ENCODE measurements at places on chromosomes 3 and 15.

DNA sequence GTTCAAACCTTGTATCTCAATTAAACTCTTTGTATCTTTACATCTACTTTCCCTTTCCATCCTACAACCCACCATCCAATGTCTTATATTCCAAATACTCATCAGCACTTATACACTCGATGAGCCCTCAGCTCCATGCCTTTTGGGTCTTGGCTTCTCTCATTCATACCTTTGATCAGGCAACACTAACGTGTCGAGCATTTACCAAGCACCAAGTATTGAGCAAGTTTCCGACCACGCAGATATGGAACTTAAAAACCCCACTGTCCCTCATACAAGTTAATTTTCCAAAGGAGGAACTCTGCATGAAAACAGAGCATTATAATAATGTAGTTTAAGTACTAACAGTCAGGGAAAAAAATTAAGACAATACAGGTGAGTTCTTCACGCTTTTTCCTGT is 102.8 kb downstream of the IL1RAP start:
- DNase-seq: no peak

GRCh38 chr3:157059661-157060060 is 100.3 kb downstream of the CCNL1 start:
- no peak for DNase-seq

DNA sequence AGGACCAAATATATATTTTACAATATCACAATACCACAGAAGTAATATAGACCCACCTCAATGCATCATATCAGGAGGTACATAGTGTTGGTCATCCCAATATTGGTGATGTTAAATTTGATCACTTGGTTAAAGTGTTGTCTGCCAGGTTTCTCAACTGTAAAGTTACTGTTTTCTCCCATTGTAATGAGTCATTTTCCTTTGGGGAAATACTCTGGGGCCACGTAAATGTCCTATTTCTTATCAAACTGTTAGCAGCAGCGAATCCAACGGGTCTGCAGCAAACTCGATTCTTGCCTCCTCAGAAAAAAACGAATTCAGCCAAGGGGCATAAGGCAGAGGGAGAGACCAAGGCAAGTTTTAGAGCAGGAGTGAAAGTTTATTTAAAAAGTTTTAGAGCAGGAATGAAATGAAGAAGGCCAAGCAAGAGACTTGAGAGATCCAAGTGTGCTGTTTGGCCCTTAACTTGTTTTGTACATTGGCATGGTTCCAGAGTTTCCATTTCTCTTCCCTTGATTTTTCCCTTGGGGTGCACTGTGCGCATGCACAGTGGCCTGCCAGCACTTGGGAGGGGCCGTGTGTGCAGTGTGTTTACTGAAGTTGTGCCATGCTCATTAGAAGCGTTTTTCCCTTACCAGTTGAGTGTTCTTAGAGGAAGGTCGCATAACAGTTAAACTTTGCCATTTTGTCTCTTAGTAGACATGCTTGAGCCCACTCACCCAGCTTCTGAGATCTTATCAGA is 512.5 kb downstream of the AGBL1 start:
- no peak for DNase-seq

DNA sequence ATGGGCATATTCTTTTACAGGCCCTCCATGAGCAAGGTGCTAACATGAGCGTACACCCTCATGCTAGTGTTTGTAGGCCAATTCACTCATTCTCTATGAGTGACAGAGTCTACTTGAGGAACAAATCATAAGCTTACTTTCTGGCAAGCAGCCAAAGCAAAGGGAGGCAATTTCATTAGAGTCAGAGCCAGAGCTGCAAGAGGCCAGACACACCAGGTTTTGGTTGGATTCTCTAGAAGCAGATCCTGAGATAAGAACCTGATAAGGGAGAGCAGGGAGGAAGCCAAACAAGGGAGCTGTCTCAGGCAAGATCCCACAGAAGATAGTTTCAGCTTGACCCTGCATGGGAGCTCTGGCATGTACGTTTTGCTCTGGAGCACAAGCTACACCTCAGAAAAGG is 214.1 kb upstream of the CTNNB1 start:
- no peak for DNase-seq

DNA sequence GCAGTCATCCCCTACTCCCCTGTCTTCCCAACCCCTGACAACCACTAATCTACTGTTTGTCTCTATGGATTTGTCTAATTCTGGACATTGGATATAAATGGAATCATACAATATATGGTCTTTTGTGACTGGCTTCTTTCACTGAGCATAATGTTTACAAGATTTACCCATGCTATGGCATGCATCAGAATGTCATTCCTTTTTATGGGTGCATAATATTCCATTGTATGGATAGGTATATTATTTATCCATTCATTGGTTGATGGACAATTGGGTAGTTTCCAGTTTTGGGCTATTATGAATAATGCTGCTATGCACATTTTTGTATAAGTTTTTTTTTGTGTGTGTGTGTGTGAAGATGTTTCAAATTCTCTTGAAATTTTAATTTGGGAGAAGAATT is 16.6 kb upstream of the TTBK2 start:
- no peak for DNase-seq

DNA sequence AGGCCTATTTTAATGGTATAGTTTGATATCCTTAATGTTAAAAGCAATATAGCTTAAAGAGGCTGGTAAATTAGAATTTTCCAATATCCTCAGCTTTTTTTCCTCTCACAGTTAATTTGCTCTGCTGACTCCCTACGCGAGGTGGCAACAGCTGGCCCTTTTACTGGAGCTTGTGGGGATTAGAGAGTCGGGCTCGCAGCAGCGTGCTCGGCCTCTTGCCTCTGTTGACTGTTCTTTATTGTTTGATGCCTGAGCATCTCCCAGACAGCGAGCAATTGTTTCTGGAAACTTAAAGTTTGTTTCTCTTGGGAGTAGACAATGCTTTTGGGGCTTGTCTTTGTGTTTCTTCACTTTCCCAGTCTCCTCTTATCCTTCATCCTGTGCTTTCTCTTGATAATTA is 80.8 kb downstream of the OPA1 start:
- DNase-seq: no peak

DNA sequence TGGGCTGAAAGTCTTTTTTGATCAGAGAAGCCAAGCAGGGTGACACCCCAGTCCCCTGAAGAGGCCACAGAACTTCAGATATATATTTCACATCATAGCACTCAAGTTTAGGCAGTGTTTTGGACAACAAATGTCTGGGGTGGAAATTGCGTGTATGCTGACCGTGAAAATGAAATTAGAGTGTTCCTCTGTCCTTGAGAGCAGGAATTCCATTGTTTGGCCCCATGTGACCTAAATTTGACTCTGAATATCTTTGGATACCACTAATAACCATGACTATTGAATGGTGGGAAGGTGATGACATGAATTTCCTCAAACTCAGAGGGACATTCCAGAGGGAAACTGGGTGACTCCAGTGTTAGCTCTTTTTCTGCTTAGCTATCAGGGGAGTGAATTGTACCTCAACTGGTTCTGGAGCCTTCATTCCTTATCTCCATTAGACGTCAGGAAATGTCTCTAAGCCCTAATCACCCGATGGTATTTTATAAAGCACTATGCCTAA is 263.5 kb upstream of the RASGRP1 start:
- no peak for DNase-seq

- peak; percentile 86 for DNase-seq
These were observed 195.1 kb upstream of the ICE2 start for GRCh38 chr15:60673918-60674558.

DNA sequence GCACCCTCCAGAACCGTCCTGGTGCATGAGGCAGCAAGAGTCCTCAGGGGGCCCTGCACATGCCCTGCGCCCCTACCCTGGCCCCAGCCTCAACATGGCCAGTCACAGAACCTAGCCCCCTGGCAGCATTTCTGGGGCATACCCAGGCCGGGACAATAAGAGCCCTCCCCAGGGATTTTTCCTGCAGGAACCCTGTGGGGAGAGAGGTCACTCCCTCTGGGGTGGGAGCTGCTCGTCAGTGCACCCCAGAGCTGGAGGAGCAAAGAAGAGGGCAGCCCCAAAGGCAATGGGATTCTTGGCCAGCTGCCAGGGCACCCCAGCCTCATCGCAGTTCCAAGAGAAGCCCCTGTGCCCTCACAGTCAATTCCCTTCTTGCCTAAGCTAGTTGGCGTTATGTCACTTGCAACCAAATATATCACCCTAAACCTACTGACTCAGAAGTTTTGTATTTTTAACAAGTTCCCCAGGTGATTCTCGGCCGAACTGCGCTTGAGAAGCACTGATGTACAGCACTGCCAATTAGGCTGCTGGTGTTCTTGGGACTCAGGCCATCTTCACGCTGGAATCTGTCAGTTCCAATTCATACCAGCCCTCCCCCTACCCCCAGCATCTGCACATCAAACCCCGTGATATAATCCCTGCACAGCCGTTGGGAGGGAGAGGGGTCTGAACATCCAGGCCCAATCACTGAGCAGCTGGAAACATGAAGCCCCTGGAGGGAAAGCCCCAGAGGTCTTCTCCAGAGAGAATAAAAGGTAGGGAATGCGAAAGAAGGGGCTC is 87.5 kb upstream of the PRR20G start:
- DNase-seq: no peak

- DNase-seq: peak; percentile 62
These were observed 19.1 kb upstream of the TM4SF18 start for GRCh38 chr3:149352556-149352955.

DNA sequence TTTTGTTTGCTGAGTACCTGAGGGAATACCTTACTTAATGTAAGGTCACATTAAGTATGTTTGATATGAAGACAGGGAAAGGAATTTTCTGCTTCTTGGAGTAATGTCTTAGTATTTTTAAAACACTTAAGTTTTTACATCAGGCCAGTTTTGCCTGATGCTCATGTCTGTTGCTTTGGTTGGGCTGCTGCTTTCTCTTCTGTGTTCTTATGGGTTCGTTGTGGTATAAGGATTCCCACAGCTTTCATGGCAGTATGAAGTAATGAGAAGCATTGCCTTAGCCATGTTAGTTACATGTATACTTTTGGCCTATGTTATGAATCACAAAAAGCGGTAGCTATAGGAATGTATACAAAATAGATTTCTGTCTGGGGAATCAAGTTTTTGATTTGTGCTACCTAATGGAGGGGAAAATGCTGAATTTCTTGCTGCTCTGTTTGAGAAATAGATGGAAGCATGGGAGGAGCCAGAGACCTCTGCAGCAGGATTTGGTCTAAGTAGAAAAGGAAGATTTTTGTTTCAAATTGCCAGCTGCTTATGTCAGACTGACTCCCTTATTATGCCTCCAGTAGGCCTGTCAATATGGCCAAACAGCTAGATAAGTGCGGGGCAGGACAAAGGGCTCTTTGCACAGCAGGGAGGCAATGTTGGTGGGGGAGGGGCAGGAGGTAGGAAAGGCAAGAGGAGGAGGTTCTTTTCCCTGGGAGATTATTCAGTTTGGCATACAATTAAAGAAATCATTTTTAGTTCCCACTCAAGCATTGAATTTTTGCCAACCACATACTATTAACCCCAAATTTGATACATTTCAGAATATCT is 5.2 kb downstream of the SETD5 start:
- DNase-seq: peak; percentile 51

DNA sequence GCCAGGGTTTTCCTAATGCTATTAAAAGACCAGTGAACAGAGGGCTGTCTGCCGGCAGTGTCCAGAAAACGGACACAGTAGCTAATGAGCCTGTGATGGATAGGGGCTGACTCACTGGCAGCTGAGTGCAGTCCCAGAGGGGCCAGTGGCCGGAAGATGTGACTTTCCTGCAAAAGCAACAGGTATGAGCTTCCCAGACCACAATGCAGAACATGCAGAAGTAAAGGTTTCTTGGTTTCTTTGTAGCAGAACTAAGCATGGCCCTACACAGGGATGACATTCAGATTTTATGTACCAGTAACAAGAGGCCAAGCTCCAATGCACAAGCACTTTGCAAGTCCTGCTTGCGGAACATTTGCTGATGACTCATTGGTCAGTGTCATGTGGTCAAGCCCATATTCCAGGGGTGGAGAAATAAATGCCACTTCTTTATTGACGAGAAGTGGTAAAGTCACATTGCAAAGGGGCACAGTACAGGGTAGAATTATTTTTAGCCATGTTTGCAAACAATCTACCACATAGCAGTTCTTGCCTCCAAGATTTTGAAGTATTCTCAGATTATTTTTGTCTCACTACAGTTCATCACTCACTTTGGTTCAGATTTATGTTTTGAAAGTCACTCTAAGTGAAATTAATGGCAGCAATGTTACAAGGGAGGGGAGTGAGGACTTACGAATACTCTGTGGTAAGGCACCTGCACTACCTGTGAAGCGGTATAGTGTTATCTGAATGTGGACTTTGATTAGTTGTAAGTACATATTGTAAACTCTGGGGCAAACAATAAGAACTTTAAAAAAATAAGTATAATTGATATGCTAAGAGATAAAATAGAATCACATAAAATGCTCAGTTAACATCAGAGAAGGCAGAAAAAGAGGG is 263.3 kb downstream of the ABHD5 start:
- DNase-seq: peak; percentile 49

GRCh38 chr15:36294359-36294758 is 285.1 kb upstream of the CDIN1 start:
- no peak for DNase-seq

GRCh38 chr15:64379216-64379960 is 1.9 kb downstream of the PCLAF start:
- peak; percentile 30 for DNase-seq

DNA sequence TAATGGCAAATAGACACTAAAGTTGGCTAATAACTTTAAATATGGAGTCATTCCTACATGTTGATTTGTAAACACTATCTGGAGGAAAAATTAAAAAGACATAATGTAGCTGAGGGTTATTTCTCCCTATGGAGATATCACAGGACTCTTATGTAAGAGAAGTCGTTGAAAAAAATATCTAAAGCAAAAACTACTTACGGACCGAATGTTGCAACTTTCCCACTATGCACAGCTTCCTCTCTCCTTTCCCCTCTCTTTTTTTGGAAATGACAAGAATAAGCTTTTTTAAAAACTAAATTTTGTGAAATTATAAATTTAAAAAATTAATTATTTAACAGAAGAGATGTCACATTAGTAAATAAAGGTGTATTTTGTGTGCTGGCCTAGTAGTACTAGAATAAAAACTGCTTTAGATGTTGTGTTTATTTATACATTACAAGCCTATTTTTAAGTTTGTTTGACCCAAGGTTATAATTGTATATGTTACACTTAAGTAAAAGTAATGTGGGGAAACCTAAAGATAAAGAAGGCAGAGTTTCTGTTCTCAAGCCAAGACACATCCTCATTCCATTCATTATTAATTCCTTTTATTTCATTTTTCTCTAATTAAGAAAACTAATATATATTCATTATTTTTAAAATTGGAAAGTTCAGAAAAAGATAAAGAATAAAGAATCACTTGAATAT is 20.7 kb upstream of the PPARG start:
- peak; percentile 46 for DNase-seq

- no peak for DNase-seq
These were observed 106.2 kb downstream of the TLE3 start for GRCh38 chr15:69991551-69991980.

DNA sequence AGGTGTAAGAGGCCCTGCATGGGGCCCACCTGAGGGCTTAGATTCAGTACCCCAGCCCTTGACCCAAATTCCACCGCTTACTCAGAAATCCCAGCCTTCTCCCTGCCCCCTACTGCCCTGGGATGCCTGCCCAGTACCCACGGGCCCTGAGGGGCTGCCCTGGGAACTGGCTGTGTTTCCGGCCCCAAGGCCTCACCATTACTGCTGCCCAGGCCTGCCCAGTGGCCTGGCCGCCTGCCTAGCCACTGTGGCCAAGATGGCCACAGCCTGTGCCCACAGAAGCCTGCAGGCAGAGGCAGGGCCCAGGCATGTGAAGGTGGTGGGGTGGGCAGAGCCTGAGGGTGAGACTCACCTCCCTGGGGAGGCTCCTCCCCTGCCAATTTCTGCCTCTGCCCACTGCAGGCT is 6.1 kb upstream of the PRKCD start:
- no peak for DNase-seq
